Activated naive CD4-positive, alpha-beta T cell treated with anti-CD3 and anti-CD28 coated beads, Interleukin-2, amount 50 U/mL, for 16 hours (primary cell): ENCODE measurements at places on chromosomes 1 and 21.

- no peak for DNase-seq
Measured at GRCh38 chr1:162772571-162773154, 17.8 kb upstream of the HSD17B7 start.

GRCh38 chr1:91948501-91949355 lies 473 bp upstream of the BRDT start:
- DNase-seq: no peak

GRCh38 chr21:36076878-36077655 lies 7.2 kb downstream of the CBR1 start:
- DNase-seq: no peak

DNA sequence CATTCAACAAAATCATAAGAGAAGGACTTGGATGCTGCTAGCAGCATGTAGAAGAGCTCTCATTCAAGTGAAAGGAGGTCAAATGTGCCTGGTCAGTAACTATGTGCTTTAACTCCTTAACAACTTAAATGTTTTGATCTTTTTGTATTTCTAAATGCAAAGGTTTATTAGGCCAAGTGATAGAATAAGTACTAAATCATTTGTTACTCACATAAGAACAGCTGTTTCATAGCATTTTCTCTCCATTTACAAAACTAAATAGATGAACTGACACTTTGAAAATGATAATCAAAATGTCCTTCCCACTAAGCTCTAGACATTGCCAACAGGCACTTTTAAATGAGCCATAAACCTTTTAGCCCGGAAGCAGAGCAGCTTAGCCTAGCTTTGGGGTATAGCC lies 254.3 kb upstream of the PRMT6 start:
- no peak for DNase-seq

DNA sequence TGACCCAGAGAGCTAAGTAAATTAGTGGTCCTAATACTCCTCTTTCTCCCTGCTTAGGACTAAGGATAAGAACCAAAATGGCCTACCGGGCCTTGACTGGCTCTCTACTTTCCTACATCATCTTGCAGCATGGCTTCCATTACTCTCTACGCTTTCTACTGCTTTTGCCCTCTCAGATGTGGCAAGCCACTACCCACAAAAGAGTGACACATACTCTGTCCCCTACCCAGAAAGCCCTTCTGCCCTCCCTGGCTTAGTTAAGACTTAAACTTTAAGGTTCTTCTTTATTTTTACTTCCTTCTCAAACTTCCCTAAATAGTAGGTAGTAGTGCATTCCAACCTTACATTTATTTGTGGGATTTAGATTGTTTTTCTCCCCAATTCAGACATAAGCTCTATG lies 228.1 kb downstream of the TPR start:
- no peak for DNase-seq

DNA sequence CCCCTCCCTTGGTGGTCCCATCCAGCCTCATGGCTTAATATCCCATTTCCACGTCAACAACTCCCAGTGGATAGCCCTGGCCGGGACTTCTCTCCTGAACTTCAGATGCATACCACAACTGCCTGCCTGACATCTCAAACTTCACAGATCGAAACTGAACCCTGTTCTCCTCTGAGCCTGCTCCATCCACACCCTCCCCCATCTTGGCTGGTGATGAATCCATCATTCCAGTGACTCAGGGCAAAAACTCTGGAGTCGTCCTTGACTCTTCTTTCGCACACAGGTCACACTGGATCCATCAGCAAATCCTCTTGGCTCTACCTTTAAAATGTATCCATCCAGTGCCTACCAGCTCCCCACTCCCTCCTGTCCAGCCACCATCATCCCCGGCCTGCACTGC lies 3.9 kb downstream of the TAS1R2 start:
- no peak for DNase-seq

DNA sequence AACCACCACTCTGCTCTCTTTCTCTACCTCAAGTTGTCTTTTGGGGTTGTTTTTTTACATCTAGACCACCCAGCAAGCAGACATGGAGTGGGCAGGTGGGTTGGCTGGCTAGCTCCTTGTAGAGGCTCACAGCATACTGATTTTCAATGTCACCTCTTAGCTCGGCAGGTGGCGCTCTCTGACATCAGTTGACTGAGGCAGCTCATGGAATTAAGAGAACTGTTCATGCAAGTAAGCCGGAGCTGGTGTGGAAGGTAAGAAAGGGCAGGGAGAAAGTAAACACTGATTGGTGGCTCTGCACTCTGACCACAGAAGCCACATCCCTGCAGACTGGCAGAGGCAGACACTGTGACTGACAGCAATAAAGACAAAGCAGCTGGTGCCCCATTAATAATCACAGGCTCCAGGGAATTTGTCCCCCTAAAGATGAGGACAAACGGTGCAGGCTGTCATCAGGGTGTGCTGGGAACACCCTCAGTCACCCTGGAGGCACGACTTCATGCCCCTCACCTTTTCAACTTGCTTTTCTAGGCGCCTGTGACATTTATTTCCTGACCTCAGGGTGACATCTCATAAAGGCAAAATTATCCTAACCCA lies 226.8 kb downstream of the LMX1A start:
- DNase-seq: no peak

GRCh38 chr1:92786111-92786901 lies 1.4 kb upstream of the EVI5 start:
- no peak for DNase-seq

GRCh38 chr1:176785791-176786190 lies 322.8 kb downstream of the PAPPA2 start:
- no peak for DNase-seq

DNA sequence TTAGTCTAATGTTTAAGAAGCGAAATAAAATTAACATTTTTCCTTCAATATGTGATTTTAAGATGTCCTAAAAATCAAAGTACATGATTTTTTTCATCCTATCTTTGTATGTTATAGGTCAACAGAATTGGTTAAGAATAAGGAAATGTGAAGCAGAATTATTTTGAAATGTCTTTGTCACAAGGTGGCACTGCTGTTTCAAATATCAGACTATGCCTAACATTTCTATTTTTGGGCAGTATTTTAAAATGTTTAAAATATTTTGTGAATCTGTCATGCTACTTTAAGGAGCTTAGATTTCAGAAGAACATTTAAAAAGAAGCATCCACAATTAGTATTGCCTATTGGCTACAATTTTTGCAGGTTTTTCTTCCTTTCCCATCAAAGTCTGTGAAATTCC lies 38.7 kb downstream of the AMY1C start:
- no peak for DNase-seq

DNA sequence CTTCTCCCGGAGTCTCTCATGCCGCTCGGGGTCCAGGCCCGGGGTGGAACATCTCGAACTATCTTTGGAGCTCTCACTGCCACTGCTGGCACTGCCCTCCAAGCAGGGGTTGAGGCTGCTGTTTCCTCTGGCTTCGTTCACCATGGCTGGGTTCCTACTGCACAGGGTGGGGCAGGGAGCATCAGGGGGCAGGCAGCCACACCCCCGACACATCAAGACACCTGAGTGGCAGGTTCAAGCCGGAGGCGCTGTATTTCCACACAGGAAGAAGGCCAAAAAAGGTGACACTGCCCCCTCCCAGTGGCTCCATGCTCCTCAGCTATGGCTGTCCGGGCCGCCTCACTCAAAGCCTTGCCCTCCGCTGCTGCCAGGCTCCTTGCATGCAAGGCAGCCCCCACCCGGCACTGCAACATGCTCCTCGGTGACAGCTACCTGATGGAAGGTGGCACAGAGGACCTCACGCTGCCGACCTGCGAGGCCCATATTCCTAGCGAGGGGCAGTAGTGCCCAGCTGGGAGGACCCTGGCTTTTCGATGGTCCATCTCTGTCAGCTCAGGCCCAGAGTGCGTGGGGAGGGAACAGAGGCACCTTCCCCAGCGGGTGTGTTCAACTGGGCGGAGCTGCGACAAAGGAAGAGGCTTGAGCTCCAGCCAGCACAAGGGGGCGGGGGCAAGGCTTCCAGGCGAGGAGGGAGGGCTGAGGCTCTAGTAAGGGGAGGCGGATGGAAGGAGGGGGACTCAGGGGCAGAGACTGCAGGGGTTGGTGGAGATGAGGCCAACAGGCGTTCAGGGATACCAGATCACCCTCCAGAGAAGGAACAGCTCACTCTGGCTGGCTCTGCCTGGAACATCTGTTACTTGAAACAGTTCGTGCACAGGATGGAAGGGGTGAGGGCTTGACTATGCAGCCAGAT lies 2.5 kb downstream of the MTHFR start:
- peak; percentile 67 for DNase-seq

- no peak for DNase-seq
Measured at GRCh38 chr1:147726168-147726567, 34.2 kb downstream of the GJA5 start.

- DNase-seq: no peak
Measured at GRCh38 chr1:199545780-199546179, 481.7 kb upstream of the NR5A2 start.

- no peak for DNase-seq
Measured at GRCh38 chr1:170518185-170518834, 13.7 kb upstream of the GORAB start.

DNA sequence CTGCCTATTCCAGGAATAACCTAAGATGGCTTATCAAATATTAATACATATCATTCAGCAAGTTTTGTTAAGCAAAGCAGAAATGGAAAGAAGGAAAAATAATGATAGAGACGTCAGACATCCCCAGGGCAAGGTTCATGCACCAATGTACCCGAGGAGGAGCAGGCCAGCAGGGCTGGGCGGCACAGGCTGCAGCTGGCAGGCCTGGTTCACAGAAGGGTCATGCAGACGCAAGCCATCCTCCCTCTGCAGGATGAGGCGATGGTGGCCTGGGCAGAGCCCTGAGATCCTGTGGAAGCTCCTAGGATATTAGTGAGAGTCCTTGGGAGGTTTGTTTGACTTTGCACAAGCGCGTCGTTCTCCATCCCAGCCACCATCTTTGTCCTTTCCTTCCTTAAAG lies 30.0 kb downstream of the BATF3 start:
- no peak for DNase-seq

DNA sequence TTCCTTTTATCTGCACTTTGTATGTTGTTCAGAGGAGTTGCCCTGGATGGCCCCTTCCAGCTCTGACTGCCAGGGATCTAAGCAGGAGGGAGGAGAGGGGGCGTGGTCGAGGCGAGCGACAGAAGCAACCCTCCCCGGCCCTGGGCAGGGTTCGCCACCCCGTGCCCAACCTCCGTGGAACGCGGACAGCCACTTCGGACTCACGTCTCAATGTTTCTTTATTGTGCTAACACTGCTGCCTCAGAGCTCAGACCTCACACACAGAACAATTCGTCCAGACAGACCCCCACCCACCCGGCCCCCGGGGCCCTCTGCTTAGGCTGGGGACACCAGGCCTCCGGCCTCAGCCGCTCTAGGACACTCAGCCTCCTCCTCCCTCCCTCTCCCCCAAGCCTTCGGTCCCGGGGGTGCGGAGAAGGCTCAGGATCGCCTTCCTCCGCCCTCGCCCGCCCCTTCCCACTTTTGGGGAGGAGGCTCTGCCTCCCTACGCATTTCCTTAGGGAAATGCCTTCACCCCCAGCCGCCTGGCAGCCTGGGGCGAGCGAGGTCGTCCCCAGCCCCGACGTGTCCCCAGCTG lies 8.3 kb downstream of the VSIG8 start:
- peak; percentile 19 for DNase-seq

DNA sequence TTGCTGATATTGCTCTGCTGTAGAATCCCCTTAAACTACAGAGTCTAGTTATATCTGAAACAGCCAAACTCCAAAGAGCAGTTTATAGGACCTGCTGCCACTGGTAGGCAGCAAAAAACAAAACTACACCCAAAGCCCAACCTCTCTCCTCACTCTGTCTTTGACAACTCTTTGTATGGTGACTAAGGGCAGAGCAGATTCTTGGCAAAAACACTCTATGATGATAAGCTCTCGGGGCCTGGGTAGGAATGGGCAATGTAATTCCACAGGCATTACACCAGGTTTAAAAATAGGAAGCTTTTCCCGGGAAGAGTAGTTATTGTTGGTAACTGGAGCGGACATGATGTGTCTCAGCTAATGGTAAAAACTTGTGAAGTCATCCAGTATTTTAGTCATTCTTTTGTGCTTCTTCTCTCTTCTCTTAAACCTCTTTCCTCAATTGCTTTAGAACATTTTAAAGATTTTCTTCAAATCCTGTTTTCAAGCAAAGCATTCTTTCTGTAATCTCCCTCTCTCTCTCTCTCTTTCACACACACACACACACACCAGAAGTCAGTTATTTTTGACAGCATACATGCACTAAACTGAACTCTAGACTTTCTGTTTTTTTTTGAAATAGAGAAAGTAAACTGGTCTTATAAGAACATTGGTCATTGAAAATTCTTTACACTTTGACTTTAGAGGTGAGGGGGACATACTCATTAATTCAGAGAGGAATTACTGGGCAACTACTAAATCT lies 193.5 kb downstream of the PAPPA2 start:
- DNase-seq: no peak

DNA sequence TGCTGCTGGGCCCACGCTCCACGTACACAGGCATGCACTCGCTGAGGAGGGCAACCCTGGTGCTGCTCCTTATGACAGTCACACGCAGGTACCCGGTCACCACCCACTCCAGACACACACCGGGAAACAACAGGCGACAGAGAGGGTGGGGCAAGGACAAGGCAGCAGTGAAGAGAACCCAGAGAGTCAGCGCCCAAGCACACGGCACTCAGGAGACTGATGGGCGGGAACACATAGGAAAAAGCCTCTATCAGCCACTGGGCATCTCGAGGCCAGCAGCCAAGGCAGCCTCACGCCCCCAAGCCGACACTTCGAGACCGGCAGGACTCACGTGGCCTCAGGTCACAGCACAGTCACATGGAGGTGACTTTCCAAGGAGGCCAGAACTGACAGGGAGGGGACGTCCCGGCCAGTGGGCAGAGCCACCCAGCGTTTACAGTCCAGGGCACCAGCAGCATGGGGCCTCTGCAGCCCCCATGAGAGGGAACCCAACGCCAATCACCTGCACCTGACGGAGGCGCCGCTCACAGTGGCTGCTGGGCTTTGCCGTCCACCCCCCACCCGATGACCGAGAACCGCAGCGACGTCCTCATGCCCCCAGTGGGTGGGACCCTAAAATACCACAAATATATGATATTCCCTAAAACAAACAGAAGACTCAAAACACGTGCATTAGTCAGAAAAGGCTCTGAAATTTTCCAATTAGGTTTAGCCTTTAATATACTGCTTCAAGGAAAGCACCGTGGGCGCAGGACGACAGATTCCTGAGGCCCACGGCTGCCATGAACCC lies 19.7 kb downstream of the PTTG1IP start:
- no peak for DNase-seq

GRCh38 chr21:26148840-26149354 lies 21.7 kb downstream of the APP start:
- no peak for DNase-seq

GRCh38 chr1:87370544-87370943 lies 41.9 kb downstream of the LMO4 start:
- no peak for DNase-seq

DNA sequence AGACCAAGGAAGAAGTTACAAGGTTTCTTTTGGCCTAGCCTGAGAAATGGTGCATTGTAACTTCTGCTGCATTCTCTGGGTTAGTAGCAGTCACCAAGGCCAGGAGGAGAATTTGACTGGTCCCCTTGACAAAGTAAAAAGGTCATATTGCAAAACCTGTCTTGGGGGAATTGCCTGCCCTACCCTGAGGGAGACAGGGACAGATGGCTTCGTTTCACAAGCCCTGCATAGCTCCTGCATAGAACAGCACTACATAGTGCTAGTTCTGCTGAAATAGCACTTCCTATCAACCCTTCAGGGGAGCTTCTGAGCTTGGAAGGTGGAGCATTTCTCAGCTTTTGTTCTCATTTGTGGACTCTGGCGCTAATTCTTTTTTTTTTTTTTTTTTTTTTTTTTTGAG lies 20.4 kb upstream of the AK2 start:
- DNase-seq: no peak
